ENCODE measurements at places on chromosomes 3 and 15.

DNA sequence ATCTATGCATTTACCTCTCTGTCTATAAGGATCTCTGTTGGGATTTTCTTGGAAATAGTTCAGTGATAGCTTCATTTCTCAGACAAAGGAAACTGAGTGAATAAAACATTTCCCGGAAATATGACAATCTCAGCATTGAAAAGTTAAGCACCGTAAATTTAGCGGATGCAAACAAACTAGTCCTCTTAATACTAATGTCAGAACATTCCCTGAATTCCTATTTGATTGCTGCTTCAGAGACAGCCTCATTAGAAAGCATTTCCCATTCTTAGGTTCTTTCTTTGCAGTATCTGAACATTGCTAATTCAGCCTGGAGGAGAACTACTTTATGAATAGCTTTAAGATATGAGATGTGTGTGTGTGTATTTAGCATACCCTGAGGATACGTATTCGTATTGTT, 101.3 kb downstream of the NR2F2 start:
- no peak for DNase-seq

GRCh38 chr3:53813876-53814275, 32.3 kb downstream of the CHDH start:
- DNase-seq: no peak

- no peak for DNase-seq
Observed at GRCh38 chr3:58173029-58173668, 37.6 kb downstream of the DNASE1L3 start.

DNA sequence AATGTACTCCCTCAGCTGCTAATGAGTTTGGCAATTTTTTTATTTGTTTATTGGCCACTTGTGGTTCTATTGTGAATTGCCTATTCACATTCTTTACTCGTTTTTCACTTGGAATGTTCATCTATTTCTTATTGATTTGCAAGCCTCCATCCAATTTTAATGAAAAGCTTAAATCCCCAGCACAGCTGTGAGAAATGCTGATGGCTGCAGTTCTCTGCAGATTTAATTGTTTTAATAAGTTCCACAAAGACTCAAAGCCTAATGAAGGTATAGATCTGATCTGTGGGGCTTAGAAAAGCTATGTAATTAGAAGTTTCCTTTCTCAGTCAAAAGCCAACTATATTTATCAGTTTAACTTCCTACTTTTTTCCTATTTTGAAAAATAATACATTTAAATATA, 41.5 kb downstream of the LYZL4 start:
- DNase-seq: no peak

- no peak for DNase-seq
Observed at GRCh38 chr15:84982301-84982920, 755 bp downstream of the PDE8A start.

DNA sequence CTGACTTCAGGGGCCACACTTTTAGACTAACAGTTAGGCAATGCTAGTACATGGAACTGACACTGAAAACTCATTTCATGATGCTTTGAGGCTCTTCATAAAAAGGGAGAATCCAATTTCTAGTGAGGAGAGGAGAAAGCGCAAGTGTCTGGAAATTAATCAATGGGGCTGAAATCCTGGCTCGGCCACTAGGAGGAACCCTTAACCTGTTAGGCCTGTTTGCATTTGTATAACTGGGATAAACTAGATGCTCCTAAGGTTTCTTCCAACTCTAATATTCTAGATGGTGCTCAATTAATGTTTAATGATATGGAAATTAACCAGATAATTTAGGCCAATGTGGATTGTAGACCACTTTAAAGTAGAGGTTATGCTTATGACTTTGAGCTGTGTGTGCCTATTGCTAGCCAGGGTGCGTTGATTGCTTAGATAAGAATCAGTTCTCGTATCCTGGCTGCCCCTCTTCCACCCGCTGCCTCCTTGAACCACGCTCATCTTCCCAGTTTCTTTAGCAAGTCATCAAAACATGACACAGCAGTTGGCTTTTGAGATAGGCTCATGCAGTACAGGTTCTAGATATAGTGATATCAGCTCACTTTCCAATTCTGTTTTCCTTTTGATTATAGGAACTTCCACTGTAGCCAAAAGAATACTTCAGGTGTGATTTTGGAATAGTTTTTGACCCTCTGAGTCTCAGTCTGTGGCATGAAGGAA, 16.8 kb upstream of the CRBN start:
- DNase-seq: no peak

DNA sequence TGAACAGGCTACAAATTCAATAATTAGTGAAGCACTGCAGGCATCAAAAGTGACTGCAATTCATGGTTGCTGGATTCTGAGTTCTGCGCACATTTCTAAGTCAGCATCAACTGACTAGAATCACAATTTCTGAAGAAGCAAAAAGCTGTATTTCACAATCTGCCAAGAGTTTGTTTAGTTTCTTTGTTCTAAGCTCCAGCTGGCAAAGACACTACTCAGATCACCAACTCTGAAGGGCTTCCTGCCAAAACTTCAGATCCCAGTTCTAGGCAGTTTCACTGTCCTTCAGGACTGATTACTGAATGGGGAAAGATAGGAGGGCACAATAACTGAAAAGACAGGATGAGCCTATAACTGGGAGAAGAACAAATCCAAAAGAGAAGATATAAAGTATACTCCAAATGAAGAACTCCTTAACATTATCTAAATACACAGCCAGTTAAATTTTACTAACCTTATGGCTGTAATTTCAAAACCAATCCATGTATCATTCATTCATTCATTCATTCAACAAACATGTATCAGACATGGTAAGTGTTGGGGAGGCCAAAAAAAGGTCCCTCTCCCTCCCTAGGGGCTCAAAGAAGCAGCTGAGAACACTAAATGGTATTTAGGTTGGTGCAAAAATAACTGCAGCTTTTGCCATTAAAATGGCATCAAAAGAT, 17.1 kb downstream of the TJP1 start:
- DNase-seq: no peak

DNA sequence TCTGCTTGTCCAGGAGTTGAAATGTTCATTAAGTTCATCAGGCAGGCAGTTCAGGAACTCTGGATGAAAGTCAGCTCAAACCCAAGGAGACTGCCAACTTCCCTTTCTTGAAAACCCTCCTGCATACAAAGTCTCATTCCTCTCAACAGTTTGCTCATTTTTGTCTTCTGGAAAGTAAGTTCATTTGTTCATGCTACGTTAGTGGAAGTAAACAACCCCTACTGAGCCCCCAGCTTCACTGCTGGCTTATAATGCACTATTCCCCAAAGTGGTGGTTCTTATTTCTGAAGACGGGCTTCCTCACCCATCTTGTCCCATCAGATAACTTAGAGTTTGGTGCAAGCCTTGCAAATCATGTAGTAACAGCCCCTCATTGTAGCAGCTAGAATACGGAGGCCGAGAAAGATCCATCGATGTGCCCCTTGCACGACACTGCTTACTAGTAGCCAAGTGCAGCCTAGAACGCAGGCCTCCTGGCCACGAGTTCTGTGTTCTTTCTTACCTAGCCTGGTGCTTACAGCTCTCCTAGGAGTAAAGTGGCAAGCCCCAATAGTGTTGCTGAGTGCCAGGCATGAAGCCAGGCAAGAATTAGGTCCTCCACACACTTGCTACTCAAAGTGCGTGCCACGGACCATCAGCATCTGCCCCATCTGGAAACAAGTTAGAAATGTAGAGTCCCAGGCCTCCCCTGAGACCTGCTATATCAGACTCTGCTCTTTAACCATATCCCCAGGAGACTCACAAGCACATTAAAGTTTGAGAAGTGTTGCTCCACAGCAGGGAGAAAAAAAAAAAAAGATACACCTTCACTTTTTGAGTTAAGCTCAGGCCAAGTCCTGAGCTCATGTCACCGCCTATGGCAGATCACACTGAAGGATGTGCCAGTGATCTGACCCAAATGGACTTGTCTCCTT, 82.5 kb downstream of the RFTN1 start:
- DNase-seq: no peak

- no peak for DNase-seq
Observed at GRCh38 chr3:124771083-124771445, 40.8 kb downstream of the UMPS start.

DNA sequence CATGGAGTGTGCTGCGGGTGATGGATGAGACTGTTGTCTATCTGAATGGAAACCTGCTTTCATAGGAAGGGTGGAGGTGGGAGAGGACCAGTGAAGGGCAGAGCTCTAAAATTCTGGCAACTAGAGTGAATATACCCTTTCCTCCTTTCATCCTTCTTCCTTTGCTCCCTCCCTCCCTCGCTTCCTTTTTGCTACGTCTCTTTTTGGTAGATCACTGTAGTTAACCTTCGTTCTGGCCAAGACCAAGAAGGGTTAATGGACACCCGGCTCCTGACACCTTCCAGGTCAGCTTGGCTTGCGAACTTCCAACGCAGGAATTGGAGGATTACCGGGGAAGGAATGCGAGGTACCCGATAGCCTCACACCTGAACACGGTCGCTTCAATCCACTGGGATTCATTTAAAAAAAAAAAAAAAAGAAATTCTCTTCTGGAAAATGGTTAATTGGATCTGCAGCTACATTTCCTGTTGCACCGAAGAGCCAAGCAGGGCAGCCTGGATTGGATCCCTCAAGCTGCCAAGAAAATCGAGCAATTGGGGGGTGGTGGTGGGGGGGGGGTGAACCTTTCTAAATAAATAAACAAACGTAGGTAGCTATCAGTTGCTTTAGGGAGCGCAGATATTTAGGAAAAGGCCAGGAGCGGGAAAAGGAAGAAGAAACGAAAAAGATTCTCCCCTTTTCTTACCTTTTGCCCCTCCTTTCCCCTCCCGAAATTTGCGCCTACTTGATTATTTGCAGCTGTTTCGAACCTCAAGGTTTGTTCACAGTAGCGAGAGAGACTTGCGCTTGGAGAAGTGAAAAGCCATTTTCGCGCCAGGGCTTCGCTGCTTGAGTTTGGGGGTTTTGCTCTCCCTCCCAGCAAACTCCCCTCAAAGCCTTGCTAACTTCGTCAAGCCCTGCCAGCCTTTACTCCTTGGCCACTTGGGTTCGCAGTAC, 9.5 kb upstream of the NR2F2 start:
- DNase-seq: no peak

DNA sequence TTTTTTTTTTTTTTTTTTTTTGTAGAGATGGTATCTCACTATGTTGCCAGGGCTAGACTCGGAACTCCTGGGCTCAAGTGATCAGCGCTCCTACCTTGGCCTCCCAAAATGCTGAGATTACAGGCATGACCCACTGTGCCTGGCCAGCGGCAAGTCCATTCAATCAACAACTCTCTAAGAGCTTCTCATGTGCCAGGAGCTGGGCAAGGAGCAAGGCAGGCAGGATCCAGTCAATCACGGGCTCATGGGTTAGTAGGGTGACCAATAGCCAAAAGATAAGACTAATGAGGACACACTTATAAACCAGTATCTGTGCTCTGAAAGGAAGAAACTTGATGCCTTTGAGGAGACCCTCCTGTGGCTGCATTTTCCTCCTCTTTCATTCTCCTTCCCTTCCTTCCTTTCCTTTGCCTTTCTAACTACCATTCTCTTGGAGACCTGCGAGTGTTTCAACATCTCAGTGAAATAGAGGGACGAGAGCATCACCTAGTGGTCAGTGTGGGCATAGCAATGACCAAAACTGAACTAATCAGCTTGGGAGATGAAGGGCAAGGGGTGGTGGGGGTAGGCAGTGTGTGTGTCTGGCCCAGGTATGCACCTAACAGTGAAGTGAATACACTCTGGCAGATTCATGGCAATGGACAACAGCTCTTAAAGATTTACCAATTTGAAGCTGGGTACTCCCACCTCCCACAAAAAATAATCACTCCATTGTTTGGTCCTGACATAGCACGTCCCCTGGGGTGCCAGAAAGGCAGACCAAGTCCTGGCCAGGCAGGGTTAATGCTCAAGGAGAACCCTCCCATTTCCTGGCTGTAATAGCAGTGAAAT, 6.3 kb downstream of the RPP25 start:
- peak; percentile 63 for DNase-seq

DNA sequence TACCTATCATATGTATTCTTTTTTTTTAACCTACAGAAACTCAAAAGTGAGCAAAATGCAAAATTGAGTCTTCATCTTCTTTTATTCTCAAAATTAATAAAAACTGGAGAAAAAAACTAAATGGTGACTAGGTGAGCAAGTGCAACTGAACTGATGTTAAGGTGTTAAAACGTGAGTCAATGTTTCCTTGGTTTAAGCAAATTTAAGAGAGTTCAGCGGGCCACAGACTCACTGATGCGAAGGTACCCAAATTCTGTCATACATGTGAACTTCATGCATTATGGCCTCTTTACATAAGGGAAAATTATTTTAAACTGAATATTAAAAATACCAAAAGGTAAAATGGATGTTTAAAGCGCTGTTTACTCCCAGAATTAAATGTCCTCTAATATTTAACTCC, 206.6 kb downstream of the FOXP1 start:
- DNase-seq: no peak

DNA sequence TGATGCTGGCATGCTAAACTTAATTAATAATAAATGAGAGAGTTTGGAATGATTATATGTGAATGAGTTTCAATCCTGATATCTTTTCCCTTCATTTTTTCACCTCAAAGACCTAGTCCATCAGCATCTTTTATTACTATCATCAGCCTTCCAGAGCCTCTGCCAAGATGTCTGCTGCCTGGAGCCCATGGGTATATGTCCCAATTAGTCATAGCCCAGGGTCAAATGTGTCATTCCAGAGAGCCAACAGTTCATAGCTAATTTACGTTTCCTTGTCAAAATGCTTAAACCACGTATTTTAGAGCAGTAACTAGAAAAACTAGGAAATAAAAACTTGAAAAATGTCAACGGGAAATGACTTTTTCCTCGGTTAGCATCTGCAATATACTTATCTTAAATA, 457.9 kb downstream of the SI start:
- no peak for DNase-seq

- DNase-seq: no peak
Observed at GRCh38 chr3:153573481-153573880, 411.5 kb downstream of the RAP2B start.

DNA sequence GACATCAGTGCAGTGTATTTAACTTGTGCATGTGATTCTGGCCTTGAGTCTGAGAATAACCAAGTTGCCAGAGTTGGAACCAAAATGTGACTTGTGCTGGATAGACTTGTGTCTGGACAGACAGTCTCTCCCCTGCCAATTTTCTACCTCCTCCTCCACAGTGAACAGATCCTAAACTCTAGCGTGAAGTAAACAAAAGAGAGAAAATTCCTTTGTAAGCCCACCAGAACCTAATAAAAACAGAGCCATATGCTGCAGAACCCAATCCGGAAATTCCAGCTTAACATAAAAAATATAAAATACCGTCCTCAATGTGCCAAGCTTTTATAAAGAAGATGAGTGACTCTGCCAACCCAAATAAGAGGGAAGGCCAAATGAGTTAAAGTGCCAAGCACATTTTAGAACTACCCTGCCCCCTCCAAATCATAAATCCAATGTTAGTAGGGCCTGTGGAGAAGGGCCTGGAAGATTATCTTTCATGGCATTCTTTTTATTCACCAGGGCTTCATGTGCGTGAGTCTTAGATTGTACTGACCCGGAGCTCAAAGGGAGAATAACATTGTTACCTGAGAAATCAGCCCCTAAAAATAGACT, 344.6 kb upstream of the PROK2 start:
- DNase-seq: no peak

GRCh38 chr15:90932660-90932991, 277 bp upstream of the HDDC3 start:
- no peak for DNase-seq

GRCh38 chr15:35545316-35545823, 595 bp downstream of the DPH6 start:
- no peak for DNase-seq

All from stimulated activated CD8-positive, alpha-beta memory T cell treated with anti-CD3 and anti-CD28 coated beads, Interleukin-4, amount 100 ng/mL, for 1 hour (primary cell).